ENCODE measurements at places on chromosomes 7 and 10.
A peak's percentile ranks its signal among the peaks of the same experiment; 100 is the strongest.

- DNase-seq = peak; percentile 18
These were observed 64.8 kb downstream of the PWWP2B start for GRCh38 chr10:132461683-132462231.

DNA sequence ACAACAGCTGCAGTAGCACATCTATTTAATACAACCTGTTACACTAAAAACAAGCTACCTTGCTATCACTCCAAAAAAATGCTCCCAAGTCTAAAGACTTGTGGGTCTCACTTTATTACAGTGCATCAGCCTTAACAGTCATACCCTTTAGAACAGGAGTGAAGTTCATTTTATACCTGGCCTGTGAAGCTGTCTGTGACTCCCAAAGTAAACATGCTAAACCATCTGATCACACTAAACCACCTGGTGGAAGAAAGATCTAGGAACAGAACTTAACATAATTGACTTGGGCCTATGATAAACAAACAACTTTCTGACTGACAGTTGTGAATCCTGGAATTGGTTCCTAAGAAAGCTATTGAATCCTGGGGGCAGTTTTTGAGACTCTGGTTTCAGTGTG, 80.9 kb upstream of the ATP6V0A4 start:
- DNase-seq = no peak

DNA sequence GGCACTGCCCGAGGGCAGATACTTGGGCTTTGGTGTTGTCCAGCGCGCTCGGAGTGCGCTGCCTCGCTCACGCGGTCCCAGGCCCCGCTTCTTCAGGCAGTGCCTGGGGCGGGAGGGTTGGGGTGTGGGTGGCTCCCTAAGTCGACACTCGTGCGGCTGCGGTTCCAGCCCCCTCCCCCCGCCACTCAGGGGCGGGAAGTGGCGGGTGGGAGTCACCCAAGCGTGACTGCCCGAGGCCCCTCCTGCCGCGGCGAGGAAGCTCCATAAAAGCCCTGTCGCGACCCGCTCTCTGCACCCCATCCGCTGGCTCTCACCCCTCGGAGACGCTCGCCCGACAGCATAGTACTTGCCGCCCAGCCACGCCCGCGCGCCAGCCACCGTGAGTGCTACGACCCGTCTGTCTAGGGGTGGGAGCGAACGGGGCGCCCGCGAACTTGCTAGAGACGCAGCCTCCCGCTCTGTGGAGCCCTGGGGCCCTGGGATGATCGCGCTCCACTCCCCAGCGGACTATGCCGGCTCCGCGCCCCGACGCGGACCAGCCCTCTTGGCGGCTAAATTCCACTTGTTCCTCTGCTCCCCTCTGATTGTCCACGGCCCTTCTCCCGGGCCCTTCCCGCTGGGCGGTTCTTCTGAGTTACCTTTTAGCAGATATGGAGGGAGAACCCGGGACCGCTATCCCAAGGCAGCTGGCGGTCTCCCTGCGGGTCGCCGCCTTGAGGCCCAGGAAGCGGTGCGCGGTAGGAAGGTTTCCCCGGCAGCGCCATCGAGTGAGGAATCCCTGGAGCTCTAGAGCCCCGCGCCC, at the start of gene NPY:
NPY (plus strand) TSS at position 294 of the 802 bp plus-strand sequence. CDS start 1,051 bp downstream, outside the sequence.
- peak; percentile 41 for DNase-seq

GRCh38 chr7:6507906-6508305, 43.4 kb downstream of the GRID2IP start:
- DNase-seq = no peak

- DNase-seq = peak; percentile 75
These were observed 74.3 kb downstream of the GRK5 start for GRCh38 chr10:119281581-119282071.

- peak; percentile 67 for DNase-seq
These were observed 34.3 kb downstream of the SNX8 start for GRCh38 chr7:2279896-2280295.

DNA sequence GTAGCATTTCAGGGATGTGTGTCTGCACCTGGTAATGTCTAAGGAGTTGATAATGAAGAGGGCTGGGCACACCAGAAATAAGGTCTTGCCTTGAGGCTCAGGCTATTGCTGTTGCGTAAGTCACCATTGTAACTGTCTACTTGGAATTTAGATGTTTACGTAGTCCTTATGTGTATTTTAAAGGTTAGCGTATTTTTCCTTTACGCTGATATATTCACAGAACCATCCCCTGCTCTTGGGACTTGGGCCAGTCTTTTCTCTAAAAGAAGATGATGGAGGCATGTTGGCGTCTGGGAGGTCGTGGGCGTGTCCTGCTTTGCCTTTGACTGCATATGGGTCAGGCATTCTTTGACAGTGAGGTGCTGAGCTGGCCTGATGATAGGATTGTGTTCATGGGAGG, 14.7 kb downstream of the WDR37 start:
- DNase-seq = no peak

DNA sequence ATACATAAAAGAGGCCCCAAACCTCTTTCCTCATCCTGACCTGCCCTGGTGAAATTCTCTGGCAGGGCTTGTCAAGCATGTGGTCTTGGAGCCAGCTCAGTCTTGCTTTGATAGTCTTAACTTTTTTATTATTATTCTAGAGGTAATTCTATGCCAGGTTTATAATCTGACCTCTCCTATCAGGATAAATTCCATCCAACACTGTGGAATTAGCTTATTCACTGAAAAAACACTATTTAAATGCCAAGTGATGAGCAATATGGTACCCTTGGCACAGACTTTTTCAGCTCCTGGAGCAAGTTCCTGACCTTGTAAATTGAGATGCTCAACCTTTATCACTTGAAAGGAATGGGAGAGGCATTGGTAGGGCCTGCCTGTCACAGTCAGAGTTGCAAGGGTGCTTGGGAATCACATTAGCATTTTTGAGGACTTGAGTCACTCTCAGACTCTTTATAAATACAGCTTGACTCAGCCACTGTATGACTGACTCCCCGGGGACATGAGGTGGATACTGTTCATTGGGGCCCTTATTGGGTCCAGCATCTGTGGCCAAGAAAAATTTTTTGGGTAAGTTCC, at the start of gene CPA4:
CPA4 (plus strand) TSS at position 480 of the 576 bp plus-strand sequence; CDS start at position 500, 20 bp downstream.
- no peak for DNase-seq

- no peak for DNase-seq
These were observed 63.5 kb downstream of the FAM204A start for GRCh38 chr10:118278649-118279048.

DNA sequence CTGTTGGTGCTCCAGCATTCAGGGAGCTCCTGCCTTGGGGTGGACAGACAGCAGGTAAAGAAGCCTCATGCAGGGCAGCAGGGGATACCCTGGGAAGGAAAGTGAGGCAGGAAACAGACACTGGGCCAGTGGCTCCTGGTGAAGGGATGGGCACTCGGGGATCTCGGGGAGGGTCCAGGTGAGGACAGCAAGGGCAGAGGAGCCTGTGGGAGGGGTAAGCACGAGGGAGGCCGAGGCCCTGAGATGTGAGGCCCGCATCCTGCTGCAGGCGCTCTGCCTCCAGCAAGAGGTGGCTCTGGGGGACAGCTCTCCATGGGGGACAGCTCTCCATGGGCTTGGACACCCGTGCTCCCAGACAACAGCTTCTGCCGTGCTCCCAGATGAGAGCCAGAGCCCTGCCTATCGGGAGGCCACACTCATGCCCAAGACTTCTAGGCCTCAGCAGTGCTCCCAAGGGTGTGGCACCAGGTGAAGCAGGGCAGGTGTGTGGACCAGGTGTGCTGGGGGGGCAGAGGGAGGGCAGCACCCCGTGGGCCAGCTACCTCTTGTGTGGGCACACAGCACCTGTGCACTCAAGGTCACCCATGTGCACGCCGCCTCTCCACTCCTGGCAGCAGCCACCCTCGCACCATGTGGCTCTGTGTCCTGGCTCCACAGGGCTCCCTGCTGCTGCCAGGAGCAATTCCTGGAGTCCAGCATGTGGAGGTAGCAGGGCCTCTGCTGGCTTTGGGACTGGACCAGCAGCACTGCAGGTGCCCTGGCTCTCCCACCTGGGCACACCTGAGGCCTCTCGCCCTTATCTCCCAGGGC, 93.6 kb upstream of the INSIG1 start:
- no peak for DNase-seq

DNA sequence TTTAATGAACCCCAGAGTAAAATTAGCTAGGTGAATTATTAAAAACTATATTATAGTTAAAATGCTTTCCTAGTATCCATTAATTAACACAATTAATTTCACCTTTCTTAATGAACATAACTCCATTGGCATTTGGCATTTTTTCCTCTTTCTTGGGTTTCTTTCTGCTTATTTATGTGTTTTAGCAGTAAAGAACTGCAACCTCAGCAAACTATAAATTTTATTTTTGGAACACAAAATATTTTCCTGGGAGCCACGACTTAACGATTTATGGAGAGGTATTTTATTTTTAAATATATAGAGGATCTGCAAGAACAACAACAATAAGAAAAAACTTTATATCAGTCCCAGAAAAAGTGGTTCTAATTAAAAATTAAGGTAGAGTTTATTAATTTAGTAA, 447.4 kb upstream of the ETV1 start:
- no peak for DNase-seq

DNA sequence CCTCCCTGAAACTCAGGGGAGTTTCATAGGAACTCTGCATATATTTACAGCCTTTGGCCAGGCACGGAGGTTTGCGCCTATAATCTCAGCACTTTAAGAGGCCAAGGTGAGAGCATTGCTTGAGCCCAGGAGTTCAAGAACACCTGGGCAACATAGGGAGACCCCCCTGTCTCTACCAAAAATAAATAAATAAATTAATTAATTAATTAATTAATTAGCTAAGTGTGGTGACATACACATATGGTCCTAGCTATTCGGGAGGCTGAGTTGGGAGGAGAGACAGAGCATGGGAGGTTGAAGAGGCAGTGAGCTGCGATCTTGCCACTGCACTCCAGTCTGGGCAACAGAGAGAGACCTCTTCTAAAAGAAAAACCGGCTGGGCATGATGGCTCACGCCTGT, 9.4 kb upstream of the LEP start:
- DNase-seq = no peak

DNA sequence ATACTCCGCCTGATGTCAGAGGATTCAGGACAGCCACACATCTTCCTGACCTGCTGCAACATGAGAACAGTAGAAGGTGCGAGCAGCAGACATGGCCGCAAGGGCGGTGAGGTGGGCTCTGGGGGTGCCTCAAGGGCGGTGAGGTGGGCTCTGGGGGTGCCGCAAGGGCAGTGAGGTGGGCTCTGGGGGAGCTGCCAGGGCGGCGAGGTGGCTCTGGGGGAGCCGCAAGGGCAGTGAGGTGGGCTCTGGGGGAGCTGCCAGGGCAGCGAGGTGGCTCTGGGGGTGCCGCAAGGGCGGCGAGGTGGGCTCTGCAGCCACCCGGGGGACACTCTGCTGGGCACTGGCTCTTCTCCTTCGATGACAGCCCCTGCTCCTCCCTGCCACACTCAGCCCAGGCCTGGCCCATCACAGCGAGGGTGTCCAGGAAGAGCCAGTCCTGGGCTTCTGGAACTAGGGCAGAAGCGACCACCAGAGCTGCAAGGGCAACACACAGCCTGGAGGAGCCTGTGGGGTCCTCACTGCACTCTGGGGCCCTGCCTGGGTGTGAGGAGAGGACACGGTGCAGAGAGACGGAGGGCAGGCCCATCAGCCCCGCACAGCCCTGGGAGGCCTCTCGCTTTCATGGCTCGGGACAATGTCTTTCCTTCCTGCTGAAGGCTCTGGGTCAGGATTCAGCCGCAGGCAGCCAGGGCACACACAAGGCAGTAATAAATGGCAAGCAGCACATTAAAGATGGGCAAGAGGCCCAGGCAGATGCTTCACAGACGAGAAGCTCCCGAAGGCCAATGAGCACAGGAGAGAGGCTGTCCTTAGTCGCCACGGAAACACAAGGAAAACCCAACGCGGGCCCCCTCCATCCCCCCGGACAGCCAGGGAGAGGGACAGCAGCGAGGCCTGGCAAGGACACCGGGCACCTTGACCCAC, 42.5 kb downstream of the STK32C start:
- DNase-seq = peak; percentile 58

- no peak for DNase-seq
These were observed 176.4 kb upstream of the RHEB start for GRCh38 chr7:151695951-151696541.

GRCh38 chr7:11896663-11897062, 64.7 kb upstream of the THSD7A start:
- DNase-seq = no peak

DNA sequence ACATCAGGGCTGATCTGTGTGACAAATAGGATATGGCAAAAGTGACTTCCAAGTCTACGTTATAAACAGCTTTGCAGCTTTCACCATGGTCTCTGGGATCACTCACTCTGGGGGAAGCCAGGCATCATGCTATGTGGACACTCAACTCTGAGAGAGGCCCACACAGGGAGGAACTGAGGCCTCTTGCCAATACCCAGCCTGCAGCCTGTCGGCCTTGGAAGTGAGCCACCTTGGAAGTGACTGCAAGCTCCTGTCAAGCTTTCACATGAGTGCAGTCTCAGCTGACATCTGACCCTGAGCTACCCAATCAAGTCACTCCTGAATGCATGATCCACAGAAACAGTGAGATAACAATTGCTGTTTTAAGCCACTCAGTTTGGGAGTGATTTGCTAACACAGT, 56.5 kb downstream of the MMRN2 start:
- DNase-seq = peak; percentile 63

DNA sequence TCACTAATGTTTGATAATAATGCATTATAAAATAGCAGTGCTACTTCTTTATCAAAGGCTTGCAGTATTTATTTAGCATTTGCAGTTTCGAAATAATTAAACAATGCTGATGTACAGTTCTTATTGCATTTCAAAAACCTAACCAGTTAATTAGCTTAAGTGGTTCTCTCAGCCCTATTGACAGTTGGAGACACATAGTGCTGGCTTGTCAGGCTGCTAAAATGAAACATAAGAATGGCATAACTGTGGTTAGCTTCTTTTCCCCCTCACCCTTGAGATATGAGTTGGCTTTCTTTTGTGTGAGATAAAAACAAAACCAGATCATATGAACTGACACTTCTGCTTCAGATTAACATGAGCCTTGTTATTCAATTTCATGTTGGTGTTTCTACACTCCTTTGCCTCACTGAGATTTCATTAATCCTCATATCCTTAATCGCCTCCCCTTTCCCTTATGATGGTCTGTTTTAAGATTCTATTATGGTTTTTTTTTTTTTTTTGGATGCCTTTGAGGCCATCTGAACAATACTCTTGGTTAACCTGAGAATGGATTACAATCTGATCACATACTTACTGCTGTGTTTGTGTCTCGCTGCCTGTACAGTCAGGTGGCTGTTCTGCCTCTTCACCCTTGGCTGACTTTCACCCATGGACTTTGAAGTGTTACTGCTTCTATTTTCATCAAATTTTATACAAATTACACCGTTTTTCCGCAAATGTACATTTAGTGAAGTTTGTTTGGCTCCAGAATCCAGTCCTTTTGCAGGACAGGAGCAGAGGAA, 108.0 kb downstream of the SDK1 start:
- no peak for DNase-seq

- no peak for DNase-seq
These were observed 42.6 kb downstream of the MAP3K8 start for GRCh38 chr10:30476511-30477155.

GRCh38 chr10:132892004-132892403, 50.4 kb downstream of the CFAP46 start:
- DNase-seq = no peak

GRCh38 chr10:3048119-3049019, 19.0 kb upstream of the PFKP start:
- DNase-seq = no peak

GRCh38 chr10:58335306-58336005, 650 bp downstream of the UBE2D1 start:
- no peak for DNase-seq

Data from right hindlimb (tissue), 1 donor.